ENCODE measurements at places on chromosomes 4 and X. TPM values are rescaled to one million over a fixed set of nuclear protein-coding genes. Genes with fewer than 3 reads are reported as not detected.

DNA sequence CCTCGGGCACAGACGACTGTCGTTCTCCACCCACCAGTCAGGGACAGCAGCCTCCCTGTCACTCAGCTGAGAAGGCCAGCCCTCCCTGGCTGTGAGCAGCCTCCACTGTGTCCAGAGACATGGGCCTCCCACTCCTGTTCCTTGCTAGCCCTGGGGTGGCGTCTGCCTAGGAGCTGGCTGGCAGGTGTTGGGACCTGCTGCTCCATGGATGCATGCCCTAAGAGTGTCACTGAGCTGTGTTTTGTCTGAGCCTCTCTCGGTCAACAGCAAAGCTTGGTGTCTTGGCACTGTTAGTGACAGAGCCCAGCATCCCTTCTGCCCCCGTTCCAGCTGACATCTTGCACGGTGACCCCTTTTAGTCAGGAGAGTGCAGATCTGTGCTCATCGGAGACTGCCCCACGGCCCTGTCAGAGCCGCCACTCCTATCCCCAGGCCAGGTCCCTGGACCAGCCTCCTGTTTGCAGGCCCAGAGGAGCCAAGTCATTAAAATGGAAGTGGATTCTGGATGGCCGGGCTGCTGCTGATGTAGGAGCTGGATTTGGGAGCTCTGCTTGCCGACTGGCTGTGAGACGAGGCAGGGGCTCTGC, 7.9 kb upstream of the MSANTD1 start:
- DNase-seq = no peak
- no peak overlapping the region for H3K4me3 ChIP-seq
- peaks cover 19% of the 10 kb centered on the region for H3K4me1 ChIP-seq

GRCh38 chr4:38837849-38838248, 18.8 kb downstream of the TLR6 start:
- no peaks in the 10 kb centered on the region for H3K27me3 ChIP-seq
- H3K4me1 ChIP-seq = peaks cover 14% of the 10 kb centered on the region
- H3K4me3 ChIP-seq = no peak overlapping the region

- no peak overlapping the region for H3K27ac ChIP-seq
- peaks cover 11% of the 10 kb centered on the region for H3K27me3 ChIP-seq
- no peaks in the 10 kb centered on the region for H3K4me1 ChIP-seq
- H3K4me3 ChIP-seq = no peak overlapping the region
- no peaks in the 10 kb centered on the region for H3K36me3 ChIP-seq
Measured at GRCh38 chr4:99683895-99684294, 26.3 kb upstream of the C4orf54 start.

Gene FGFRL1
- total RNA-seq = 10.6 TPM

Gene SLC16A2
- total RNA-seq = not detected

Gene DCTD
- 65.9 TPM for total RNA-seq

Gene LRRC66
- total RNA-seq = 0.12 TPM

Gene CT45A3
- total RNA-seq = not detected

Gene RAP2C
- 27.0 TPM for total RNA-seq
